ENCODE measurements at places on chromosomes 3 and 15.

DNA sequence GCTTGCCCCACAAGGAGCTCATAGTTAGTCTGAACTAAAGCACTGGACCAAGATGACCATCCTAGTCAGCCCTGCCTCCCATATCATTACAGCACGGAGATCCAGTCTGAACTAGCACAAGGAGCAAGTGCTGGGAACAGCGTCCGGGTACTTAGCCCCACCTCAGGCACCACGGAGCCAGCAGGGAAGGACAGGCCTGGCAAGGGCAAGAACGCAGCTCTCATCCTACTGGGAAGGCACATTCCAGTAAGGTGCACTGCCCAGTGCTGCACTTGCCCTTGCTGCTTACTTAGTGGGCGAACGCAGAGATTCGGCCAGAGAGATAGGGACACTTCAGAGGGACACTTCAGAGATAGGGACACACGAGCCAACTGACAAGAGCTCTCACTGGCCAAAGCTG is 27.6 kb downstream of the SEC61A1 start:
- no peak for DNase-seq

- no peak for DNase-seq
Measured at GRCh38 chr3:131620977-131621376, 118.2 kb upstream of the MRPL3 start.

DNA sequence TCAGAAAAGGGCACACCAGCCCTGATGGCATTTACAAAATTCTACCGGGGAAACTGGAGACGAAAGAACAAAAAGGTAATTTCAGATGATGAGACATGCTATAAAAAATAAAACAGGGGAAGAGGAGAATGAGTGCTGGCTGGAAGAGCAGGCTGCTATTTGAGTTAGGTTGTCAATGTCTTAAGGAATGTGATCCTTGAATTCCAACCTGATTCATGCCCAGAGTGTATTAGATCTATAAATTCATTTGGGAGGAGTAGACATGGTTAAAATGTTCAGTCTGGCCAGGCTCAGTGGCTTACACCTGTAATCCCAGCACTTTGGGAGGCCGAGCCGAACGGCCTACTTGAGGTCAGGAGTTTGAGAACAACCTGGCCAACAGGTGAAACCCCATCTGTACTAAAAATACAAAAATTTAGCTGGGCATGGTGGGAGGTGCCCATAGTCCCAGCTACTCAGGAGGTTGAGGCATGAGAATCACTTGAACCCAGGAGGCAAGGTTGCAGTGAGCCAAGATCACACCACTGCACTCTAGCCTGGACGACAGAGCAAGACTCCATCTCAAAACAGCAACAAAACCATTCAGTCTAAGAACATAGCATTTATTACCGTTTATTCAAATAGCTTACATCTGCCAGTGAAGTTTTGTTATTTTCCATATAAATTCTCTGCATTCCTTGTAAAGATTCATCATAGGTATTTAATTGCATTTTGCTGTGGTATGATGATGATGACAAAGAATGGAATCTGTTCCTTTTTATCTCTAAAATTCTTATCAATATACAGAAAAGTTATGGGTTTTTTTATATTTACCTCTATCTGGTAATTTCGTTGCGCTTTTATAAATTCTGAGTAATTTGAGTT is 126.7 kb upstream of the NR2E3 start:
- no peak for DNase-seq

- no peak for DNase-seq
Measured at GRCh38 chr15:69459066-69459465, 6.4 kb downstream of the RPLP1 start.

- DNase-seq: no peak
Measured at GRCh38 chr15:53665930-53666329, 93.5 kb downstream of the WDR72 start.

DNA sequence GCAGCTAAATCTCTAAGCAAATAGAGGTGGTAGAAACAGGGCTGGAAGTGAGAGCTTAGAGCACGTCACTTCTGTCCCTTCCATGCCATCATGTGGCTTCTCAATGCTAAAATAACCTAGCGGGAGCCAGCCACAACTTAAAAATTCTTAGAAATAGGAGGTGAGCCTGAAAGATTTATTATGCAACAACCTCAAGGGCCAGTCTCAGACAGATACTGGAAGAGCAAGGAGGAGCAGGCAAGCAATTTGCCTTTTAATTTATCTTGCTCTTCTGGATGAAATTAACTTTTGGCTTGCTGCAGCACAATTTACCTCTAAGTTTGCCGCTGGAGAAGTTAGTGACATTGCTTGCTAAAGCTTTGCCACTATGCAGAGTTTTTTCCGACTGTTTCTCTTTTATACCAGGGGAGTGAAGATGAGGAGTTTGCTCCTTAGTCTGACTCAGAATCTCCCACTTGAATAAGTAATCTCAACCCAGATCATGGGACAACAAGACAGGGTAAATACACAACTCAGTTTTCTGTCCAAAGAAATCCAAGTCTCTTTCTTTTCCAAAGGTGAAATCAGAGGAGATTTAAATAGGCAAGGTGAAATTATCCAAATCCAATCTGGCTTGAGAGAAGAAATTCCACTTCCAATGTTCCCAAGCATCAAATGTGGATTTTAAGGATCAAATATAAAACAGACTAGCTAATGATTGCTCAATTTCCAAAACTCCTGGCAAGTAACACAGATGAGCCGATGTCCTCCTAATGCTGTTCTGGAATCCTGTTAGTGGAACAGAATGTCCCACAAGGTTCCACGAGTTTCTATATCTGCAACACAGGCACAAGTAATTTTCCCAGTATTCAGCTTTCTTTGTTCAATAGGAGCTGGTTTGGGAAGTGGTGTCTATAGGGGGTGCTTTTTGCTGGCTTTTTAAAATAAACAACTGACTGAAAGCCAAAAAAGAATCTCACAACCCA is 329.4 kb upstream of the RORA start:
- DNase-seq: no peak

GRCh38 chr3:117407317-117407716 is 697.7 kb downstream of the TUSC7 start:
- no peak for DNase-seq

DNA sequence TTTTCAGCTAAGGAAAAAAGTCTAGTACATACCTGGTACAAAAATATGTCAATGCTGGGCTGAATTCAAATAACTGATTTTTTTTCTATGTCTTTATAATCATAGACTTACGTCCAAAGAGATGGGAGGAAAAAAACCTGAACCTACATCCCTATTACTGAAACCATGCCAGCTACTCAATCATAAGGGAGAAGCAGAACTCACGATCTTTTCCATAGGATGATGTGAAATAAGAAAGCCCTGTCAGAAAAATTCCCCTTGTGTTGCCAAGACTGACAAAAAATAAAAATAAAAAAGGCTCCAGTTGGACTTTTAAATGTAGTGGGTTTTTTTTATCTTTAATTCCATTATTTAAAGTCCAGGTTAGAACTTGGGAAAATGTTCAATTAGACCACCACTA is 3.3 kb downstream of the MSL2 start:
- DNase-seq: no peak

- DNase-seq: no peak
Measured at GRCh38 chr3:37395286-37395685, 220.9 kb upstream of the LRRFIP2 start.

- no peak for DNase-seq
Measured at GRCh38 chr3:182810574-182811268, 17.4 kb downstream of the ATP11B start.

GRCh38 chr3:12986986-12987385 is 86.2 kb downstream of the IQSEC1 start:
- DNase-seq: no peak

DNA sequence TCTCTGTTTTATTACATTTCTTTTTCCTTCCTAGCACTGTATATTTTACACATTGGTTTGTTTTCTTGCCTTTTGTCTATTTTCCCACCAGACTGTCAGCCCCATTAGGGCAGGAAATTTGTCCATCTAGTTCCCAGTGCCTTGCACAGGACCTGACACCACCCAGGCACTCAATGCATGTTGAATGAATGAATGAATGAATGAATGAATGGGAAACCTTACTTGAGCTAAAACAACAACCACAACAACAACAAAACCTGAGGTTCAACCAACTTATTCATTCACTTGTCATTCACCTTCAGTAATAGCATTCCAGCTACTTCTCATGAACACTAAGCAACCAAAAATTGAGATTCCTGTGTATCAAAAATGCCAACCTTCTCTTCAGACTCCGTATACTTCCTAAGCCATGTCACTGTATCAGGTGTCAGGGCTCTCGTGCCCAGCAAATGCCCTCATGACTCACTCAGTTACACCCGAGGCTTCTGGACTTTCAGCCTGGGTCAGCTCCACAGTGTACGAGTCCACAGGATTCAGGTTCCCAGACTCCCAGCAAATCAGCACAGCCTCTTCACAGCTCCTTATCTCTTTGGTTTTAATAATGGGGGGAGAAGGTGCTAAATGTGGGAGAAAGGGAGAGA is 37.3 kb downstream of the FSD2 start:
- no peak for DNase-seq

- no peak for DNase-seq
Measured at GRCh38 chr3:143000528-143000927, 842 bp upstream of the U2SURP start.

DNA sequence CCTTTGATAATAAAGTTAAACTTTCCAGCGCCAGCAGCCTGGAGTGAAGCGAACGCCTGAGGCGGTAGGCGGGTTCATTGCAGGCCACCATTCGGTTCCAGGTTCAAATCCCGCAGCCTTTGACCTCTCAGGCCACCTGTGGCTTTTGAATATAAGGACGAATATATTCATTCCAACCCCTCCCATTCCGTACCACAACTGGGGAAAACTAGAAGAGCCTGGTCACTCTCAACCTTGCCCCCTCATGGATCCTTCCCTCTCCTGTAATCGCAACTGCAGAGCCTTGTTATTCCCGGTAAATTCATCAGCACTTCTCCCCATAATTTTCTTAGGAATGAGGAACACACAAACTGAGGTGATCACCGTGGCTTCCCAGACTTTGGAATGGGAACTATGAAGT is 35.2 kb downstream of the ZIC4 start:
- no peak for DNase-seq

DNA sequence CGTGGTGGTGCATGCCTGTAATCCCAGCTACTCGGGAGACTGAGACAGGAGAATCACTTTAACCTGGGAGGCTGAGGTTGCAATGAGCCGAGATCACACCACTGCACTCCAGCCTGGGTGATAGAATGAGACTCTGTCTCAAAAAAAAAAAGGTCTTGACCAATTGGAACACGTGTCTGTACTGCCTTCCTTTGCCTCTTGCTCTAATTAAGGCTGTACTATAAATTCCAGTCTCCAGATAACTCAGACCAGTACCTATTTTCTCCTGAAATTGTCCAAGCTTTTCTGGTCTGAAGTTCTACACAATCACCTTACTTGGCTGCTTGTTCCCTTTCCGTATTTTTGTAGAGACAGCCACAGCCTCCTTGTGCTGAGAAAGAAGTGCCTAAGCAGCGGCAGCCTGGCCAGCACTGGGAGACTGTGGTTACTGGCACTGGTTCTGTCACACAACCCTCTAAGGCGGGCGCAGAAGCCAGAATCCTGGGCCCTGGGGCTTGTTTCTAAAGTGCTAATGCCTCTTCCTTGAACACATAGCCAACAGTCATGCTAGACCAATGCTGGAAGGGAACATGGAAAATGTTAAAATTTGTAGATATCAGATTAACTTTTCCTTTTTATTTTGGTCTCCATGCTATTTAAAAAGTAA is 6.2 kb upstream of the CEP70 start:
- DNase-seq: no peak

DNA sequence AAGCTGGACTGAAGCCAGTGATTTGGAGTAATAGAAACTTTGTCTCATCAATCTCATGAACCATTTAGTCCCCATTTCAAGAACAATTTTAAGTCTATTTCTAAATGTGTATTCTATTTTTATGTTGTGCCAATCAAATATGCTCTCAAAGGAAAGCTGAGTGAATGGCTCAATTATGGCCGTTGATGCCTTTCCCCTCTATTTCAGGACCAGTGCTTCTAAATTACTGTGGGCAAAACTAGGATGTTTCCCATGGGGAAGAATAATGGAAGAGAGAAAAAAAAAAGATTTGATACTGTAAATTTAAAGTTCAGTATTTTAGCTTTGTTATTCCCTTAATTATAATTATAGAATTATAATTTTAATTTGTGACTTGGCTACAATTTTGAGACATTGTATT is 110.1 kb downstream of the CADM2 start:
- DNase-seq: no peak

- no peak for DNase-seq
Measured at GRCh38 chr3:191378142-191378812, 48.0 kb upstream of the UTS2B start.

- no peak for DNase-seq
Measured at GRCh38 chr3:185820973-185821758, 3.7 kb downstream of the IGF2BP2 start.

All from CD4-positive, alpha-beta T cell treated with Interleukin-17A for 1 hour (primary cell).